ENCODE measurements at places on chromosomes 4 and X.

GRCh38 chr4:121792966-121793365 lies 8.2 kb upstream of the EXOSC9 start:
- DNase-seq = no peak

DNA sequence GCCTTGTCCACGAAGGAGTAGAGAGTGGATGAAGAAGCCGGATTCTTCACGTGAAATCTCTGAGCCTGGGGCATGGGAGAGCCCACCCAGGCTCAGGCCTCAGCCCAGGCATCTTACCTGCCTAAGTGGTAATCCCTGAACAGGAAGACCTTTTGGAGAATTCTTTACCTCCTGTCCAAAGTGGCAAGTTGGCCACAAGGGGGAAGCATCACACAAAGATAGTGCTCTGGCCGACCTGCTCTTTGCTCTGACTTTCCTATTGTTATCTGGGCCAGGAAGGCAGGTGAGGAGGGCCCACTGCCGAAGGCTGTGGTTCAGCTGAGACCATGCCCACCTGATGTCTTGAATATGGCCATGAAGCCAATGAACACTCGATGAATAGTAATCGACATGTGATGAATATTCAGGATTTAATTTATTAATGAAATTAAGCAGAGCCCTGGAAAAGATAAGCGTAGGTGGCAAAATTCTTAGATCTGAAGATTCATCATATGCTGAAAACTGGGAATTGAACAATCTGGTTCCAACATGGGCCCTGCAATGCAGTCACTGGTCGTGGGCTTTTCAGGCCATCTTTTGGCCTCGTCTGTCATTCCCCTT lies 93.8 kb downstream of the PDGFRA start:
- DNase-seq = peak; percentile 15

- no peak for DNase-seq
Measured at GRCh38 chr4:143372093-143372915, 35.6 kb downstream of the GAB1 start.

GRCh38 chr4:180084561-180084960 lies 2158.6 kb upstream of the TENM3 start:
- no peak for DNase-seq

DNA sequence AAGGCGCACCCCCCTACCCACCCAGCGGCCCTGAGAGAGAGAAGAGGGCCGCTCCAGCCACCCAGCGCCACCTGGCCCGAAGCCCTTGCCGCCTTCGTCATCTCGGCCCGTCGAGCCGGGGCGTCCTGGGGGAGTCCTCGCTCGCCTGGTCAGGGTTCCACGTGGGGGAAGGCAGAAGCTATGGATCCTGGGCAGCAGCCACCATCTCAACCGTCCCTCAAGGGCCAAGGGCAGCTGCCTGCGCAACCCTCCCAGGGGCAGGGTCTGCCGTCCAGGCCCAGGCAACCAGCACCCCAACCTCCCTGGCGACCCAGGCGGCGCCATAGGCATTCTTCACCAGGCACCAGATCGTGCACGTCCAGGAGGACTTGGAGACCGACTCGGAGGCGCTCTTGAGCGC lies 51.5 kb upstream of the IL13RA2 start:
- DNase-seq = no peak

GRCh38 chrX:9207142-9207541 lies 173.2 kb upstream of the FAM9B start:
- DNase-seq = no peak

- no peak for DNase-seq
Measured at GRCh38 chr4:4555916-4556315, 14.1 kb upstream of the STX18 start.

DNA sequence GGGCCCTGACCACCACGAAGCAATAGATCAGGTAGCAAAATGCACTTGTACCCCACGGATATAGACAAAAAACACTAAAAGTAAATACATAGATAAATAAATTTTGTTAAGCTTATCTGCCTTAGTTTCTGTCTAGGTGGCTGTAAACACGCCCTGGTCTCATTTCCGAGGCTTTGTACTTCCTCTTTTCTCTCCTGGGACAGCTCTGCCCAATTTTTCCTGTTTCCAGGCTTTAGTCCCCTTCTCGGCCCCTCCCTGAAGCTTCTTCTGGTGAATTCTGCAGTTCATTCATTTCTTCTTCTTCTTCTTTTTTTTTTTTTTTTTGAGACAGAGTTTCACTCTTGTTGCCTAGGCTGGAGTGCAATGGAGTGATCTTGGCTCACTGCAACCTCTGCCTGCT lies 73.4 kb upstream of the STOX2 start:
- no peak for DNase-seq

- no peak for DNase-seq
Measured at GRCh38 chrX:144253356-144253755, 369.5 kb downstream of the UBE2NL start.

GRCh38 chr4:99447079-99447478 lies 11.9 kb upstream of the ADH7 start:
- peak; percentile 0 for DNase-seq

GRCh38 chr4:119302073-119302832 lies 19.7 kb downstream of the FABP2 start:
- DNase-seq = no peak

GRCh38 chrX:23822841-23823240 lies 39.9 kb downstream of the SAT1 start:
- no peak for DNase-seq

- no peak for DNase-seq
Measured at GRCh38 chr4:139711461-139711860, 45.8 kb downstream of the MGST2 start.

DNA sequence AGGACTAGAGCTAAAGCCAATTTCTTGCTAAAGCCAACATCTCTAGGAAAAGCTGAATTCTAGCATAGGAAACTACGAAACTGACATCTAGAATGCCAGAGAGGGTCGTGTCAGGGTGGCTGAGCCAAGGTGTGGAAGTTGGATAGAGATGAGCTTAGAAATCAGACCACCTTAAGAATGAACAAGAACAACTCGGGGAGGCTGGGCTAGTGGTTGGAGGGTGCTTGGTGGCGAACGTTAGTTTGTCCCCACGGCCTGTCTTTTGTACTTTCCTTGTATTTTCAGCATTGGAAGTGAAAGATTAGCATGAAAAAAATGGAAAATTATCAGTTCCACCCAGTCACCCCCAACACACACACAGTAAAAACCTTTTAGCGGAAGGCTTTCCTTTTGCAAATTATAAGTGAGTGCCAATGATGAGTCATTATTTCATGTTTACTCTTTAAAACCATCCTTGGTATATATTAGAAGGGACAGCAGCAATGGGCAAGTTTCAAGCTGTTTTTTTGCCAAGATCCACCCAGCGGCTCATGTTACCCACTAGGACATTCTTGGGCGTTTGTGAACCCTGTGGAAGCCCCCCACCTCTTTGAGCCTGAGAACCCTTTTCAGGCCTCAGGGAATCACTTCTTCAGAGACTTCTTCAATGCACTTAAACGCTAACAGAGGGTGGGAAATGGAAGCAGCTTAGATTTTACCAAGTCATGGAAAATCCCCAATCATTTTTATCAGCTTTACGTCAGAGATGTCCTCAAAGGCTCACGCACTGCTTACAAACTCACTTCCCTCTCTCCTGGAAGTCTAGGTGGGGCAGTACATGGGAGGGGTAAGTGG lies 4.9 kb upstream of the PPEF1 start:
- DNase-seq = no peak

DNA sequence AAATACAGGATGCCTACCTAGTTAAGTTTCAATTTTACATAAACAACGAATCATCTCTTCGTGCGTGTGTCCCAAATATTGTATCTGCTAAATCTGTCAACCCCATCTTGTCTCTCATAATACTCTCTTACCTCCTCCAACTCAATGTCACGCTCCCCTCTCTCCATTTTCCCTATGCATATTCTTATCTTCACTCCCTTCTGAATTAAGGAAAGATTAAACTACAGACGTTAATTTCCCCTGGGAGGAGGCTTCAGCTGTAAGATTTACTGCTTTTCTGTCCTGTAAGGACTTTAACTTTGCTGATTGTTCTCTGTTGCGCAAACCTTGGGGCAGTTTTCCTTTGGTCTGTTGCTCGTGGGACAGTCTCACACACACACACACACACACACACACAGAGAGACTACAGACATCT lies 455 bp upstream of the ABCB7 start:
- no peak for DNase-seq

GRCh38 chr4:184689681-184690080 lies 40.1 kb downstream of the PRIMPOL start:
- DNase-seq = no peak

GRCh38 chrX:154098551-154098950 lies 1.0 kb upstream of the MECP2 start:
- no peak for DNase-seq

GRCh38 chr4:14496408-14496807 lies 505.9 kb upstream of the CPEB2 start:
- DNase-seq = no peak

- no peak for DNase-seq
Measured at GRCh38 chrX:65723706-65724105, 56.3 kb downstream of the MSN start.

DNA sequence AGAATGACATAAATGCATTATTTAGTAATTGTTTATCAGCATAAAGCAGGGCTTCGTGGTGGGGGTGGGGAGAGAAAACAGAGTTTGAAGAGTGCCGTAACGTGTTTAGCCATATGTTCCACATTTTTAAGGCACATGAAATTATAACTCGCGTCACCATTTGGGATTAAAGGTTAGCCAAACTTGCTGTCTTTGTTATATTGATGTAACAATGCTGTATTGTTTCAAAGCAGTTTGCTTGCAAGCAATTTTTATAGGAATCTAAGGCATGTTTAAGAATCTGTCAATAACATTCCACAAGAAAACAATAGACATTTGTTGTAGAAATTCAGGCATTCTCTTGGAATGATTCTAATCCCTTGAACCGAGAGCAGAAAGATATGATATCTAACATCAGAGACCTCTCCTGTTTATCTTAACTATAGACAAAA lies 78.3 kb downstream of the CLDN22 start:
- DNase-seq = no peak

Data from stimulated activated CD4-positive, alpha-beta T cell treated with anti-CD3 and anti-CD28 coated beads, Interleukin-4, amount 100 ng/mL, for 48 hours (primary cell).